Activated CD4-positive, alpha-beta T cell treated with anti-CD3 and anti-CD28 coated beads, Interleukin-2, amount 50 U/mL, for 4 hours (primary cell): ENCODE measurements at places on chromosomes 5 and 9.

GRCh38 chr5:176847726-176848290 lies 37.4 kb downstream of the UNC5A start:
- DNase-seq: no peak

- no peak for DNase-seq
Observed at GRCh38 chr9:128145951-128146351, 3.3 kb upstream of the LCN2 start.

GRCh38 chr9:22682961-22683699 lies 236.5 kb downstream of the DMRTA1 start:
- no peak for DNase-seq

DNA sequence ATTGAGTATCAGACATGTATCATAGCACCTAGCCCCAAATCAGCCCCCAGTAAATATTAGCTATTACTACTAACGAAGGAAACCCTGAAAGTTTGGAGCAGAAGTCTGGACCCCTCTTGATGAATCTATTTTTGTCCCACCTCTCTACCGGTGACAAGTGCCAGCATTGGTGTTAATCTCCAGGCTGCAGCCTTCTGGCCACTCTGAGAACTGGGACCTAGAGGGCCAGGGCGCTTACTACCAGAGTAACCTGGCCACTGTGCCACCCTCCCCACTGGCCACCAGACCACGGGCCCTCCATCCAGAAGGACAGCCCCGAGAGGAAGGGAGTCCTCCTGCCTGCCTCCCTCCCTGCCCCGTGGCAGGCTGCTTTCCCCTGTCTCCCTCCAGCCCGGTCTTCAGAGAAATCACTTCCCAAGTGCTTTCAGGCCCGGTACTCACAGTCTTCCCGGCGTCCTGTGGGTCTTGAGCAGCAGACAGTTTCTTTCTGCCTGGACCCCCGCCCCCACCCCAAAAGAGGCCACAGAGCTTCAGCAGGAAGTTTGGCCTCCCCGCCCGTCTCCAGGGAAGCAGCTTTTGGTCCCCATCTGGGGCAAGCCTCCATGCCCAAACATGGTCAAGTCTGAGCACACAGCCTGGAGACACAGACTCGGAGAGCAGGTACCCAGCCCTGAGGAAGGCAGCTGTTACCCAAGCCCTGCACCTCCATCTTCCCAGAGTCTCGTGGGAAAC lies at the start of gene KCNMB1:
Gene KCNMB1 (minus strand): TSS at position 550 of the 732 bp plus-strand sequence. CDS start 3,920 bp downstream, outside the sequence.
- no peak for DNase-seq

DNA sequence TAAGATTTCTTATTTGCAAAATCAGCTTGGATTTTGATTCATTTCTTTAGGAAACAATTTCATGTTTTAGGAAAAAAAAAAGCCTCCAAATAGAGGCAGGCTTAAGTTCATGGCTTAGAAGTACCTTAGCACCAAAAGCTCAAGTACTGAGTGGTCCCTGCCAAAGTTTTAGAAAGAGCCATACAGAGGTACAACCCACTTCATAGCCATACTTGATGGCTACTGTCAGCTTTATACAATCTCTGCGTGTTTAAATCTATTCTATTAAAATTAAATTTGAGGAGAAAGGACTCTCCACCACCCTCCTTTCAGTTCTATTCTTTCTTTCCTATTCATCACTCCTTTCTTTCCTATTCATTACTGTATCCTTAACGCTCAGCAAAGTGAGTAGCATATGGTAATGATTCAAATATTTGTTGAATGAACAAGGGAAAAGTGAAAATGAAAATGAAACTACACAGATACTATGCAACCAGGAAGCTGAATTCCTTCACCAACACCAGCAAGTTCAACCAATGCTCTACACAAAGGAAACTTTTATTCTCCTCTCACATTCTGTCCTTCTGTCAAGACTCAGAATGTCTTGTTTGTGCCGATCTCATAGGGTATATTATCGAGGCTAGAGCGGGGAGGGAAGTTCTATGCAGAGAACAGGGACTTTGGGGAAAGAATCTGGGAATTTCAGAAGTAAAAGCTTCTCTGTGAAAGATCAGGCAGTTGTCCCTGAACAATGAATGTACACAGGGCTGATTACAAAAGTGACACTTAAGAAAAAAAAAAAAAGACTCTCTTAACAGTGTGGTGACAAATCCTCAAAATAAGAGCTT lies 138.6 kb upstream of the SPEF2 start:
- no peak for DNase-seq

DNA sequence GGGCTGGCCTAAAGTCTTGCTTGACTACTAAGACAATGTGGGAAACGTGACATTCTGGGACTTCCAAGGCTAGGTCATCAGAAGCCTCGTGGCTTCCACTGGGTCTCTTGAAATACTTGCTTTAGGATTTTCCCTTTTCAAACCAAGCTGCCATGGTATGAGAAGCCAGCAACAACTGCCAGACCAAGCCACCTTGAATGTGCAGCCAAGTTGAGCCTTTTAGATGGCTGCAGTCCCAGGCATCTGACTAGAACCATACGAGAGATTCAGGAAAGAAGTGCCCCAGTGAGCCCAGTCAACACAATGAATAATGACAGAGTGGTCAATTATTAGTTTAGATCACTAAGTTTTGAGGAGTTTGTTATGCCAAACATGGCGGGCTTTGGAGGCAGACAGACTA lies 143.3 kb downstream of the SLF1 start:
- DNase-seq: no peak

GRCh38 chr5:136890431-136891148 lies 525.2 kb upstream of the TRPC7 start:
- DNase-seq: no peak

- no peak for DNase-seq
Observed at GRCh38 chr5:35436400-35437057, 181.1 kb upstream of the SPEF2 start.

DNA sequence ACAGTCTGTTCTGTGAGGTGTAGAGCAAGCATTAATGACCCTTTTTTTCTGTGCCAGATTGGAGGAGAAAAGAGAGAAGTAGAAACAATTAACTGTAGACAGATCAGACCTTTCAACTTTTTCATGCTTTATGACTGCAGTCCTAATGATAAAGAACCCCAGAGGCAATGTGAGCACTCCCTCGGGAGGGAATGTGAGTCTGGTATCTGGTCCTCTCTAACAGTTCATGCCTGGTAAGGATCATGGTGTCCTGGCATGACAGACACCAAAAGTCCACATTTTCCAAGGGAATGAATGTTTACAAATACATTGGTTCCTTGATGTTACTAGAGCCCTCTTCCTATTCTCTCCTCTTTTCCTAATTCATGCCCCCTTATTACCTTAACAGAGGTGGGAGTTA lies 70.3 kb downstream of the MTAP start:
- DNase-seq: no peak

DNA sequence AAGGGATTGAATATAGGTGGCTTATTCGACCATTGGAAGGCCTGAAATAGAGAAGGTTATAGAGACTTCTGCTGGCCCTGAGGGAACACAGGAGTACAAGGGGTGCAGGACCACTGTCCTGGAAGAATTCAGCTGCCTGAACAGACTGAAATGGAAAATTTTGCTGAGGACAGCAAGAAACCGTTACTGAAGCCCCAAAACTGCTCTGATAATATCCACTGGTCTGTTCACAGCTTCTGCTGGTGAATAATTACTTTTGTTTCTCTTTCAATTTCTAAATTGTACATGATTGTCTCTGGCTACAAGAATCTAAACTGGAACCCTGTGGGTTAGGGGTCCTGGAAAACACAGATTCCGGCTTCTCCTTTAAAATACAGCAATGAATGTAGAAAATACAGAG lies 218.5 kb upstream of the CDH12 start:
- DNase-seq: no peak

GRCh38 chr9:70529377-70529776 lies 114.9 kb upstream of the KLF9 start:
- no peak for DNase-seq

DNA sequence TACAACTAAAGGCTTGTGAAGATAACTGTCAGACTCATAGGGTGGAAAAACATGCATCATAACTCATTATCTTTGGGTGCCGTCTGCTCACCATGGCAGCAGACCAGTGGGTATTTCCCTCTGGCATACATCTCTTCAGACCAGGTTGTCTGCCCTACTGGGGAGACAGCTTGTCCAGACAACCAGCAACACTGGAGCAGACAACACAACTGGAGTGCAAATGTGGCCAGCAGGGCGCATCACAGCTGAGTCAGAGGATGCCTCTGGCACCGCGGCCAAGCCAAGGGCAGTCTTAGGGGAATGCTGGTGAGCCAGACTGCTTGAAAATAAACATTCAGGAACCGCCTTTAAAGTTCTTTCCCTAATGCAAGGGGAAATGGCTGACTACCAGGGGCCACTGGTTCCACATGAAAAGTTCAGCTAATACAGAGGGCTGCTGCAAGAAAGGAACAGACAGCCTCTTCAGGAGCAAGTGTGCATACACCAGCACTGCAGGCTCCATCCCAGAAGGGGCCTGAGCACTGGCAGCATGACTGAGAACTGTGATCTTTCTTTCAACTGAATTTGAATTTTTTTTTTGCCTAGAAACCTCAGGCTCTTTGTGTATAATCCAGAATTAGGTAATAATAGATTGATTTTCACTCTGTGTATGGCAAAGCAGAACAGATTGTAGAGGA lies 77.3 kb downstream of the MAMDC2 start:
- no peak for DNase-seq
